ENCODE measurements at places on chromosomes 6 and 20. TPM values are rescaled to one million over a fixed set of nuclear protein-coding genes. Genes with fewer than 3 reads are reported as not detected.

The SRSF6 gene
- 68.7 TPM for total RNA-seq

The DEFB132 gene
- total RNA-seq: 1.6 TPM

The GLP1R gene
- not detected for total RNA-seq

The CST7 gene
- 6.4 TPM for total RNA-seq

The ARHGAP40 gene
- total RNA-seq: not detected

The RIMS4 gene
- total RNA-seq: 0.79 TPM

The PKIG gene
- 117 TPM for total RNA-seq

The BPHL gene
- total RNA-seq: 13.5 TPM

The OPRM1 gene
- not detected for total RNA-seq

The ID4 gene
- 61.8 TPM for total RNA-seq

The ATF6B gene
- total RNA-seq: 44.3 TPM

The ASIP gene
- not detected for total RNA-seq

The RCAN2 gene
- 4.6 TPM for total RNA-seq

The FAM229B gene
- 12.3 TPM for total RNA-seq

The KCNB1 gene
- total RNA-seq: 15.0 TPM

Measured in omental fat pad (tissue), 4 donors.